SK-N-DZ (cell line): ENCODE measurements at places on chromosomes 2 and 18.

DNA sequence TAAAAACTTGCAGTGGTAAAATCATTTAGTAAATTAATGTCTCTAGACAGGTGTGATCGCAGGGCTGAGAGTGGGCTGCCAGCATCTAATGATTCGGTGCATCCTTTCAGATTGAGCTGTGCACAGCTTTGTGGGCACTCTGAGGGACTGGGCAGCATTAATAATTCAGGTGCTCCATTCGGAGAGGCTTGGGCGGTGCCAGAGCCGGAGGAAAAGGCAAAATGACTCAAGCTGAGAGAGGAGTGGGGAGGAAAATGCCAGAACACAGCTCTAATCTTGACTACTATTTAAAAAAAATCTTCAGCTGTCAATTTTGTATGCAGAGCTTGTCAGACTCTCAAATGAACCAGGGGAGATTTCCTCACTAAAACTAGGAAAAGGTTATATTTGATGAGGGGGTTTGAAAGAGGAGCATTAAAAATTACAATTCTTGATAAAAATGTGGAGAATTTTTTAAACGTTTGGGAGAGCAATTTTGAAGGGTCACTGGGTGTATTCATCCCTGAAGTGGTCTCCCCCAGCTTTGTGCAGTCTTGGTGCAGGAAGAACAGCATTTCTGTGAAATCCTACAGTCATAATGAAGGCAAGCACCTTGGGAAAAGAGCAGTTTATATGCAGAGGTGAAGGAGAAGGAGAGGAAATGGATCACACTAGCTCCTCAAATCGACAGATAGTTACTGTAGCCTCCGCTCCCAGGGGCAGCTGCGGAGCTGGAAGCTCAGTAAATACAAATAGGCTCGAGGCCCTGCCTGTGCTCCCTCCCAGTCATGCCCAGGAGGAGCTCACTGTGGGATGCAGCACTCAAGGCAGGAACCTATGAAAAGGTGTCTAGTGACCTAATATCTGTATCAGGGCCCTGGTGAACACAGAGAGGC is 535.4 kb upstream of the RAB6C start:
- DNase-seq: no peak

DNA sequence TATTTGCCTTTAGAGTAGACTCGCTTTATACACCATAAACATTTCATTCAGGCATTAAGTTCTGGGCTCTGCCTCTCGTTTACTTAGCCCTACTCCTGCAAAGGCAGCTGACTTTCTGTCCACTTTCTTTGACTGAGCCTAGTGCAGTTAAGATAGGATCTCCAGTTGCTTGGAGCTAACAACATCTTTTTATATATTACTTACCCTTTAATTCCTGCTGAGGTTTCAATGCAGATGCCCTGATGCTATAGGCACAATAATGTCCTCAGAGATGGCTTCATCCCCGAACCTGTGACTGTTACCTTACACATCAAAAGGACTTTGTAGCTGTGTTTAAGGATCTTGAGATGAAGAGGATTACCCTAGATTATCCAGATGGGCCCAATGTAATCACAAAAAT is 505.8 kb upstream of the TNP1 start:
- no peak for DNase-seq

GRCh38 chr18:44343570-44343969 is 337.1 kb upstream of the SETBP1 start:
- no peak for DNase-seq

- no peak for DNase-seq
These were observed 100.2 kb downstream of the MTCL1 start for GRCh38 chr18:8805552-8805951.

GRCh38 chr18:67514465-67514864 is 2.1 kb downstream of the DSEL start:
- DNase-seq: no peak

DNA sequence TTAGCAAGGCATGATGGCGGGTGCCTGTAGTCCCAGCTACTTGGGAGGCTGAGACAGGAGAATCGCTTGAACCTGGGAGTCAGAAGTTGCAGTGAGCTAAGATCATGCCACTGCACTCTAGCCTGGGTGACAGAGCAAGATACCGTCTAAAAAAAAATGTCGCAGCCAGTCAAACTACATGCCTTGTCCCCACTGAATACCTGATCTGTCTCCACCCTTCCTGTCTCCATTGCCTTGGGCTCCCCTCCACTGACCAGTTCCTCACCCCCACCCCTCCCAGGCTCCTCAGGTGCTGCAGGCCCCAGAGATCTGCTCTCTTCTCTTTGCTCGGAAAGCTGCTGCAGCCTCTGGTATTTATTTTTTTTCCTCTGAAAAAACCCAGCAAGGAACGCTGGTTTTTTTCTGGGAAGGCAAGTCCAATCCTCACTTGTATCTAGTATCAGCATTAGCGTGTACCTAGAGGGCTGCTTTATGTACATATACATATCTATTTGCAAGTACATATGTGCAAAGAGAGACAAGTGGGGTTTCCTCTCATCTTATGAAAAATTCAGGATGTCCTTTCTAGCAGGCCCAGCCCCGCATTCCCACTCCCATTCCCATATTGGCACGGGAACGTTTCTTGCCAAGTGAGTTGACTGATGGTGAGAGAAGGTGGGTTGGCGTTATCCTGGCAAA is 4.4 kb downstream of the PSD4 start:
- DNase-seq: no peak

GRCh38 chr2:110995911-110996310 is 124.8 kb upstream of the BCL2L11 start:
- no peak for DNase-seq

GRCh38 chr2:137947728-137948336 is 16.4 kb upstream of the HNMT start:
- DNase-seq: peak; percentile 65

- DNase-seq: no peak
These were observed 7.8 kb downstream of the ITGA4 start for GRCh38 chr2:181464966-181465365.

DNA sequence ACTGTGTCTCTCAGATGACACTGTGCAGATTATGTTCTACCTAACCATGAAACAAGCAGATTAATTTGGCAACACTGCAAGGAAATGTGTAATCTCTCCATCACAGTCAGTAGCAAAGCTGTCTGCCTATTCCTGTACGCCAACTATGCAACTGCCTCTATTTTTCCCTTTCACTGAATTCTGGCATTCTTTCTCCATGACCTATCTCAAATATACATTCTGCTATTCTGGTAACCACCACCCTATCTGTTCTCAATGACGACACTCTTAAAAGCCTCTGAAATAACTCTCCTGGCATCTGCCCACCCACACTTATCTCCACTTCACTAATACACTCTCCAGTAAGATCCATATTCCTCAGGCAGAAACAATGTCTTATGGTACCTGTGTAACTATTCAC is 78.7 kb downstream of the ABCA12 start:
- DNase-seq: no peak

GRCh38 chr2:163132850-163133249 is 294.3 kb upstream of the KCNH7 start:
- peak; percentile 57 for DNase-seq

- DNase-seq: peak; percentile 60
These were observed 1.1 kb downstream of the MIB1 start for GRCh38 chr18:21741562-21742314.

DNA sequence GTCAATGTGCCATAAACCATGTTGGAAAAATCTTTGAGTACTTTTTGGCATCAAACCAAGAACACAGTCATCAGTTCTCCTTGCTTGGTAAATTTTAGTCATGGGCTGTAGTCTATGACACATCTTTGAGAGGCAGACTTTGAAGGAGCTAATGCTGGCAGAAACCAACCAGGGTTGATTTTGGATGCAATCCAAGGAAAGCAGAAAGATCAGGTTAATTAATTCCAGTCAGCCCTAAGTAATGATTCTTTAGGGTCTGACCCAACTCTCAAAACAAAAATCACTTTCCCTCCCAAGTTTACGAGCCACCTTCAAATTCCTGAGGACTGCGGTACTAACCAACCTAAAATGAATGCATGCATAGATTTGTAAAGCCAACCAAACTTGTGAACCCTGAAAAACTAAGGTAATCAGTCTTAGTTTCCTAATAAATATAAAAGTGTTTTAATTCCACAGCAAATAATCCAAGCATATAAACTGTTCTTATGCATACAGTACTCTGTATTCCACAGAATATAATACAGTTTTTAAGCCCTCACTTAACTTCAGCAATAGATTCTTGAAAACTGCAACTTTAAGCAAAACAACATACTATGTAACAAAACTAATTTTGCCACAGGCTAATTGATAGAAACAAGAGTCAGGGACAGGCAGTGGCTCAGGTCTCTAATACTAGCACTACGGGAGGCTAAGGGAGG is 22.0 kb downstream of the AP1S3 start:
- no peak for DNase-seq

DNA sequence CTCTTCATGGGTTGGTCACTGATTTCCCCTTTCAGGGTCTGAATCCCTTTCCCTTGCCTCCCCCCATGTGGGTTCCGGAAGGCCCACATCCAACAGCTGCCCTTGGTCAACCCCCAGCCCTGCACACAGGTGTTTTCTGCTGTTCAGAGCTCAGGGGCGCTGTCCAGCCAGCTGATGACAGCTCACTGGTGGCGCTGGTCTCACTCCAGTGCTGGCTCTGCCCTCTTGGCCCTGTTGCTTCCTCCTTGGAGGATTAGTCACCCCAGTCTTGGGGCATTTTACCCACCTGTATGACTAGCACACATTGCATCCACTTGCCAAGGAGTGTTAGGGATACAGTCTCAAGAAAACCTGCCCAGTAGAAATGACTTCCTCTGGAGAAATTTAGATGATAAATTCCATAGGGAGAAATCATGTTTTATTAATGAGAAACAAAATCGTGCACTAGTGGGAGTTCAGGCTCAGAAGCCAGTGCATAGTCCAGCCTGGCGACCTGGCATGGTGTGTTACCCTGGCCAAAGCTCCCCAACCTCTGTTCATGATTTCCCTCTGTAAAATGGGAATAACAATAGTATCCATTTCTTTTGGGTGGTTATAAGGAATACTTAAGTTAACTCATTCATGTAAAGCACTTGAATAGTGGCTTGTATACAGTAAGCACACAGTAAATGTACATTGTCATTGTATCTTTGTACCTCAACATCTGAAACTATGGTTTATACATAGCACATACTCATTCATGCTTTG is 21.6 kb downstream of the CRIM1 start:
- DNase-seq: no peak

DNA sequence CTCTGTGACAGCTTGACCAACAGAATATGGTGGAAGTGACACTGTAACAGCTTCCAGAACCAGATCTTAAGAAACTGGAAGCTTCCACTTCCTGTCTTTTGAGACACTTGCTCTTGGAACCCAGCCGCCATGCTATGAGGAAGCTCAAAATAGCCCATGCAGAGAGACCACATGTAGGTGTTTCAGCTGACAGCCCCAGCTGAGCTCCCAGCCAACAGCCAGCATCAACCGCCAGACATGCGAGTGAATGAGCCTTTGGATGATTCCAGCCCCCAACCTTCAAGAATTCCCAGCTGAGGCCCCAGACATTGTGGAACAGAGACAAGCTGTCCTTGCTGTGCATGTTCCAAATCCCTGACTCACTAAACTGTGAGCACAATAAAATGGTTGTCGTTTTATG is 27.9 kb downstream of the ACVR1 start:
- no peak for DNase-seq

DNA sequence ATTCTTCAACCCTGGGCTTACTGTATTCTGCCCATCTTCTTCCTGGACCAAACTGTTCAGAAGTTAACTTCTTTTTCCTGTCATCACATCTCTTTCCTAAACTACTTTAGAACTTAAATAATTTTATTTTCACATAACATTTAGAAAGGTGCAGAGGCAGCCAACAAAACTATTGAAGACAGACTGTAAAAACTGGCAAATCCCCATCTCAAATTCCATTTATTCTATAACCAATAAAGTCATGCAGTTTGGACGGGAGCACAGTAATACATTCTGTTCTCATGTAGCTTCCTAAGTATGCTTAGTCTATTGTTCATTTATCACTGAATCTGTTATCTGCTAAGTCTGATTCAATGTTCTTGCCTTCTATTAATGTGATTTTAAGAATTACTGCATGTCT is 99.1 kb downstream of the SMAD2 start:
- DNase-seq: no peak

DNA sequence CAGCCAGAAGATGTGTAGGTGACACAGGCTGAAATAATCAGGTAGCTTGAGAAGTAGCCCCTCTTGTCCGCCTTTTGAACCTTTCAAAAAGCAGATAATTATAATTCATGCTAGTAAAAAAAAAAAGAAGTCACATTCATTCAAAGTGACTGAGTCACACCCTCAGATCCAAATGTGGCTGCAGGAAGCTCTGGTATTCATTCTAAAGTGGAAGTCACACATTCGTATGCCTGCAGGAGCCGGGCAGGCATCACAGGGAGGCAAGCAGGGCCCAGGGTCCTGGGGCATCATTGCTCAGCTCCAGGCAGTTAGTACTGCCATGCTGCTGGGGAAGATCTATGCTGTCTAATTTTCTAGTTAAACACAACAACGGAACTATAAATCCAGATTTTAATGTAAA is 21.7 kb upstream of the RAB11FIP5 start:
- no peak for DNase-seq

DNA sequence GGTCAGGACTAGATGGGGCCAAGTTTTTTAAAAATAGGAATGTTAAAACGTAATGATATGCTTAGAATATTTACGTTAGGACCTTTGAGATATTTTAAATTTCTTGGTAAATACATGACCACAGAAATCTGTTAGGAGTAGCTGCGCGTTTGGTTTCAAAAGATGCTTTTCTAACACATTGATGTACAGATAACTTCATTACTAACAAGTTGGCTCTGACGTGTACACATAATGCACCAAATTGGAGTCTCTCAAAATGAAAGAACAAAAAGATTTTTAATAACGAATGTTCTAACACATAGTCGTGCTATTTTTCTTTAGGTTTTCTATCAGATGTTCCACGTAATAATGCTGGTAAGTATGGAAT is 608 bp downstream of the PHOSPHO2 start:
- no peak for DNase-seq

- no peak for DNase-seq
These were observed 7.8 kb upstream of the GIGYF2 start for GRCh38 chr2:232689152-232689910.

DNA sequence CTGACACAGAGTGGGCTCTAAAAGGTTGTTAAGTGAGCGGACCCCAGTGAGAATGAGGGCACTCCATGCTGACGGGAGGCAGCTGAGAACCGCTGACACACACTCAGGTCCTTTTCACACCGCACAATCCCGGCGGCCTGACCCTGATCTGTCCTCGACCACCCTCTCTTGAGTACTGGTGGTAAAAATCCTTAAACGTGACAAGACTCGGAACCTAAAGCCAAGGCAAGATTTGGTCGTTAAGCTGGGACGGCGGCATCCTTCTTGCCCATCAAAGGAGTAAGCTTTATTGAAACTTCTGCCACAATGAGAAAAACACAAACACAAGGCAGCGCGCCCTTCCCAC is 569 bp downstream of the TMX3 start:
- DNase-seq: peak; percentile 20

DNA sequence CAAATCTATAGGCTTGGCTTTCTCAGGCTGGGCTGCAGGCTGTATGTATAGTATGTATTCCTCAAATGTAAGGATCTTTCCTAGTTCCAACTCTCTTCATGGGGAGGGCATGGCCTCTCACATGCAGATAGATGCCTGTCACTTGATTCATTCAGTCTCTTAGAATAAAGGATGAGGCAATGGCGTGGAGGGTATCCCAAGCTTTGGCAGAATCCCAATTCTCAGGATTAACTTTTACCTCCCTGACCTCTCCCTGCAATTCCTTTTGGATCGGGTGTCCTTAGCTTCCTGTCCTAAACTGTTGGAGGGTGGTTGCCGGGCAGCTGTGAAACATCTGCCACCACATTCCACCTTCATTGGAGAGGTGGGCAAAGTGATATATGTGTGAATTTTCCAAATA is 80.3 kb downstream of the INSIG2 start:
- DNase-seq: no peak
